ENCODE measurements at places on chromosomes 5 and 9.

DNA sequence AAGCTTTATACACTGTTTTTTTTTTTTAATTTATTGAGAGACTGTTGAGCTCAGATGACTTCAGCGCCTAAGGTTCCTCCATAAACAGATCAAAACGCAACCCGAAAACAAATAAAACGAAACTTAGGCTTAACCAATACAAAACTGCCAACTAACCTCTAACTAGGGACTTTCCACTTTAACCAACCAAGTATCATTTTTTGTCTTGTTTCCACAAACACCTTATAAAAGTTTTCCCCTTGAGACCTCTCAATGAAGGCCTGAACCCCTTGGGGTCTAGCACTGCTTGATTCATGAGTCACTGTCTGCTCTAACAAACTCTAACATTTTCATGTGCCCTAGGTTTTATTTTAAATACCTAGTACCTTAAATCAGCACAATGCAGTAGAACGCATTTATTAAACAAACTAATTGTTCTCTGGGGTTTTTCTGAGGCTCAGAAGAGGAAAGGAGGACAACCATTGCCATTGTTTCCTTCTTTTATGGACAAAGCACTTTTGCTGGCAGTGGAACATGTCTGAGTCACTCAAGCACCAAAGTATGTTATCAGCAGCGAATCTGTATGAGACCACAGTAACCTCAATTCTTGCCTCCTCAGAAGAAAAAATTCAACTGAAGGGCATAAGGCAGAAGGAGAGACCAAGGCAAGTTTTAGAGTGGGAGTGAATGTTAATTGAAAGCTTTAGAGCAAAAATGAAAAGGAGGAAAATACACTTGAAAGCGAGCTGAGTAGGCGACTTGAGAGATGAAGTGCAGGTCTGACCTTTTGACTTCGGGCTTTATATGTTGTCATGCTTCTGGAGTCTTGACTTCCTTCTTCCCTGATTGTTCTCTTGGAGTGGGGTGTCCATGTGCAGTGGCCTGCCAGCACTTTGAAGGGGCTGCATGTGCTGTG lies 97.7 kb upstream of the HCN1 start:
- peak; percentile 88 for DNase-seq

GRCh38 chr9:4929917-4930316 lies 55.2 kb upstream of the JAK2 start:
- no peak for DNase-seq

- DNase-seq: no peak
Observed at GRCh38 chr5:93649234-93649900, 66.3 kb downstream of the NR2F1 start.

DNA sequence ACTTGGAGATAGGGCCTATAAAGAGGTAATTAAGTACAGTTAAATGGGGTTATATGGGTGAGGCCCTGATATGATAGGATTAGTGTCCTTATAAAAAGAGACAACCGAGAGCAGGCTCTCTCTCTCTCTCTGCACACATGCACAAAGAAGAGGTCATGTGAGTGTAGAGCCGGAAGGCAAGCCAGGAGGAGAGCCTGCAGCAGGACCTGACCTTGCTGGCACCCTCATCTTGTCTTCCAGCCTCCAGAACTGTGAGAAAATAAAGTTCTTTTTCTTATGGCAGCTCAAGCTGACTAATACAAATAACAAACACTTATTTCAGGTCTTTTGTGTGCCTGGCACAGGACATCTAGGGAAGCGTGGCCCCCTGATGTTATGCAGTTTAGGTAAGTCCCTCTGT lies 62.1 kb downstream of the ARHGAP26 start:
- no peak for DNase-seq

DNA sequence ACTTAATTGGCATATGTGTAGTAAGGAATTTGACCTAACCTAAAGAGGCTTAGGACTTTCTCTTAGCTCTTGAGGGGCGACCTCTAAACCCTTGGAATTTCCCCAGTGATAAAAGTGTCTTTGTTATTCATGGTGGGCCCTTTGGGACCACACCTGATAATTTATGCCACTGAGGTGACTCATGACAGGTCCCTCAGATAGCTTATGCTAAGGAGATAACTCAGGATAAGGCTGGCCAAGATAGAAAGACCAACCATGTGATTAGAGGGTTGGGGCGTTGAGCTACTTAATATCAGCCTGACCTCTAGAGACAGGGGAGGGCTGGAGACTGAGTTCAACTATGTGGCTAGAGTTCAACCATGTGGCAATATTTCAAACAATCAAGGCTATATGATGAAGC lies 218.1 kb downstream of the AP3B1 start:
- DNase-seq: no peak

DNA sequence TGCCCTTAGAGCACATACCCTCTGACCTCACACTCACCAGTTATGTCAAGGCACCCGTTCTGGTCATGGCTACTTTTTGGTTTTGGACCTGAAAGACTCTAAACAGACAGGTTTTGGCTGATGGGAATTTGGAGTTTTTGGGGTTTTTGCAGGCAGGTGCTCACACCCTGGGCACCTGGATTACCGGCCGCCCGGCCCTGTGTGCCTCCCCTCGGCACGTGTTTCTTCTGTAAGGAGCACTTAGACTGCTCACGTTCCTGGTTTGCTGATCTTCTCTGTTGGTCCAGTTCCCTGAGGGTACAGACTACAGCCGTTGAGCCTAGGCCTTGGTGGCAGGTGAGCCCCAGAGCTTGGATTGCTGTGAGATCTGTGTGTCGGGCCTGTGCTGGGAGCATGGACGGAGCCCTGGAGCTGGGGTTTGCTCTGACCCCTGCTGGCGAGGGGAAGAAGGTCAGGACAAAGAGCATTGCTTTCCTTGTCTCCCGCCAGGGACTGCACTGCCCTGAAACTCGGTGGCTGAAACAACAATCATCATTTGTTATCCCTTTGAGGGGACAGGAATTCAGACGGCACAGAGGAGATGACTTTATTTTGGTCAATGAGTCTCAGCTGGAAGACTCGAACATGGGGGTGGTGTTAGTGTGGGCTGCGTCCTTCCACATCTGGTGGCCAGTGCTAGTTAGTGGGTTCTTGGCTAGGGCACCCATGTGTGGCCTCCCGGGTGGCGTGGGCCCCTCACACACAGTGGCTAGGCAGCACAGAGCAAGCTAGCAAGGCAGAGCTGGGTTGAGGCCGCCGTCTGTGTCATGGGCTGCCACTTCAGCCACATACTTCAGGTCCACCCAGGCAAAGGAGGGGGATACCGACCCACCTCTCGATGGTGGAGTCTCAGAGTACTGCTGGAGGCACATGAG lies 76.4 kb downstream of the EHMT1 start:
- DNase-seq: no peak

DNA sequence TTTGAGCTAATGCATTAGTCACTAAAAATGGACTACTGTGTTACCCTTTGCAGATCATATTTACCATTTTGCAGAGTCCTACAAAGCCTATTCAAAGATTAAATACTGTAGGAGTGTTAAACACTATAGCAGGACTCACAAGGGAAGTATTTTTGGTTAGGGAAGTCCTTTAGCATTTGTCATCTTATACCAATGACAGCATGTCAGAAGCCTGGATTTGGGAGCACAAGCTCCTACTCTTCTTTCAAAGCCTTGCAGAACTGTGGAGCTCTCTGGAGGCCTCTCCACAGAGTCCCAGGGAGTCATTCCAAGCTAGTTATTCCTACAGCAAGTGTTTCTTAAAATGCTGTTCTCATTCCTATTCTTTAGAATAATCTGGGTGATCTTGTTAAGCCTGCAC lies 288.8 kb downstream of the PIK3R1 start:
- DNase-seq: no peak

DNA sequence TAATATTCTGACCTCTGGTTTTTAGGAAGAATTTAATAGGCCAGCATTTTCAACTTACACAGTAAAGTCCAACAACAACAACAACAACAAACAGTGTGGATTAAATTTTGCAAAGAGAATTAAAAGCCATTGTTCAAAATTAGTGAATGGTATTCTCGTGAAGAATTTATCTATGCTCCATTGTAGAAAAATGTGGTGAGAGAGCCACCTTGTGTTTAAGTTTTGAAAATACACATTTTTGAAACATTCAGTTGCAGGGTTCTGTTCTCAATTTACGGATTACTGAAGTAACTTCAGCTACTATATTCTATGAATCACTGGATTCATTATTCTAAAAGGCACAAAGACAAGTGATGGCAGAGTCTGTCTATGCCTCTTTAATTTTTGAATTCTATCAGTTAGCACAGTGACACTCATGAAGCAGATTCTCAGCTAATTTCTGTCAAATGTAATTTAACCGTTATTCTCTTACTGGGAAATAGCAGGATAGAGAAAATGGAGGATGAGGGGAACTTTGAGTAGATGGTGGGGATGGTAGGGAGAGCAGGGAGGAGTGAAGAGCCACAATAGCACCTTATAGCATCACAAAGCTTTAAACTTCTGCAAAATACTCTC lies 11.0 kb downstream of the CCDC152 start:
- DNase-seq: peak; percentile 39

DNA sequence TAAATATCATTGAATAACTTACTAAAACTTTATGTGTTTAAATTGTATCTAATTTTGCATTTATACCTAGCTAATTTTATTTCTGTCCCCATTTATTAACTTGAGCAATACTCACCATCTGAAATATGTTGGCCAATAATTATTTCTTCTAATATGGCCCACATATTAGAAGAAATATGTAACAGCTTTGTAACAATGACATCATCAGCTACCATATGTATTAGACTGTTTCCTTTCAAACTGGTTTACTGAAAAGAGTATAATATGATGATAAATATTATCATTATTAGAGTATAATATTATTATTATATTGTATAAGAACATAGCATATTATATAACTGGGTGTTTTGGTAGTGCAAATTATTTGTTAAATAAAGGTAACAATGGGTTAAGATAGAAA lies 220.5 kb downstream of the FBXL7 start:
- no peak for DNase-seq

GRCh38 chr5:176959051-176959450 lies 47.5 kb downstream of the UIMC1 start:
- DNase-seq: peak; percentile 36

GRCh38 chr9:4098031-4098430 lies 201.8 kb downstream of the GLIS3 start:
- no peak for DNase-seq

DNA sequence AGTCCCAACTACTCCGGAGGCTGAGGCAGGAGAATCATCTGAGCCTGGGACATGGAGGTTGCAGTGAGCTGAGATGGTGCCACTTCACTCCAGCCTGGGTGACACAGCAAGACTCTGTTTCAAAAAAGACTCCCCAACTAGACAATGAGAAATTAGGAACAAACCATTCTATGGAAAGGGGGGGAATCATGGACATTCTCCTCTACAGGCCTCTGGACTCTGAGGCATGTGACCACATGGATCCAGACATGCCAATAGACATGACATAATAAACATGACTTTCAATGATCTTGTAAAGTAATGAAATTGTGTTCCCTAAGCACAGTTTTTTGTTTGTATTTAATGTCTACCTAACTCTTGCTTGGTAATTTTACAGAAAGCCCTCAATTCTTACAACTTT lies 8.8 kb downstream of the HOMER1 start:
- no peak for DNase-seq

- DNase-seq: no peak
Observed at GRCh38 chr5:14807471-14807870, 64.1 kb downstream of the ANKH start.
